Amygdala (tissue), 56 donors: ENCODE measurements at places on chromosomes 11 and 22.

- no peak for DNase-seq
These were observed 21.0 kb upstream of the GDPD4 start for GRCh38 chr11:77322506-77322905.

GRCh38 chr11:71165771-71166170 is 86.6 kb downstream of the SHANK2 start:
- DNase-seq = no peak

GRCh38 chr11:23310276-23310675 is 450.0 kb upstream of the CCDC179 start:
- DNase-seq = no peak

GRCh38 chr22:31659246-31659645 is 2.8 kb downstream of the PISD start:
- no peak for DNase-seq

GRCh38 chr11:78319453-78319955 is 98.1 kb downstream of the GAB2 start:
- DNase-seq = no peak

DNA sequence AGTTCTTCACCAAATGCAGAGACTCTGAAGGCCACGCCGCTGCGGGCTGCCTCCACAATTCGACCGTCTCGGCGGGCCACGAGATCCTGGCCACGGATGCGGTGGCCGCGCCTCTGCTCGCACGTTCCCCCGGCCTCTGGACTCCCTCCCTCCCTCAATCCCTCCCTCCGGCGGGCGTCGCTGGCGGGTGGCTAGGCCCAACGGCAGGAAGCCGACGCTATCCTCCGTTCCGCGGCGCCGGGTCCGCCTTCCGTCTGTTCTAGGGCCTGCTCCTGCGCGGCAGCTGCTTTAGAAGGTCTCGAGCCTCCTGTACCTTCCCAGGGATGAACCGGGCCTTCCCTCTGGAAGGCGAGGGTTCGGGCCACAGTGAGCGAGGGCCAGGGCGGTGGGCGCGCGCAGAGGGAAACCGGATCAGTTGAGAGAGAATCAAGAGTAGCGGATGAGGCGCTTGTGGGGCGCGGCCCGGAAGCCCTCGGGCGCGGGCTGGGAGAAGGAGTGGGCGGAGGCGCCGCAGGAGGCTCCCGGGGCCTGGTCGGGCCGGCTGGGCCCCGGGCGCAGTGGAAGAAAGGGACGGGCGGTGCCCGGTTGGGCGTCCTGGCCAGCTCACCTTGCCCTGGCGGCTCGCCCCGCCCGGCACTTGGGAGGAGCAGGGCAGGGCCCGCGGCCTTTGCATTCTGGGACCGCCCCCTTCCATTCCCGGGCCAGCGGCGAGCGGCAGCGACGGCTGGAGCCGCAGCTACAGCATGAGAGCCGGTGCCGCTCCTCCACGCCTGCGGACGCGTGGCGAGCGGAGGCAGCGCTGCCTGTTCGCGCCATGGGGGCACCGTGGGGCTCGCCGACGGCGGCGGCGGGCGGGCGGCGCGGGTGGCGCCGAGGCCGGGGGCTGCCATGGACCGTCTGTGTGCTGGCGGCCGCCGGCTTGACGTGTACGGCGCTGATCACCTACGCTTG is at the start of gene FUT4:
Gene FUT4 (plus strand): TSS at position 227 of the 951 bp plus-strand sequence. CDS start 213 bp downstream, at position 440.
- peak; percentile 79 for DNase-seq

- DNase-seq = no peak
These were observed 471.2 kb upstream of the CNTN5 start for GRCh38 chr11:98549571-98549970.

DNA sequence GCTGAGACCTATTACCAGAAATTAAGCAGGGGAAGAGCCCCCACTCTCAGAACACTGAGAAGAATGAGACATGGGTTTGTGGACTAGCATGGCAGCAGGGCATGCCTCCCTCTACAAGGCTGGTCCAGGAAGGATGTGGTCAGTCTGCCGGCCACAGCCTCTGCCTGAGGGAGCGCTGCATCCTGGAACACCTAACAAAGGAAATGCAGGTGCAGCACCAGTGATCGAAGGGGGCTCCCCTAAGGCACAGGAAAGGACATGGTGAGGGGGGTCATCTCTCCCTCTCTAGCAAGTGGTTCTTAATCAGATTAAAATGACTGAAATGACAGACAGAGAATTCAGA is 40.6 kb upstream of the ARL14EP start:
- no peak for DNase-seq

DNA sequence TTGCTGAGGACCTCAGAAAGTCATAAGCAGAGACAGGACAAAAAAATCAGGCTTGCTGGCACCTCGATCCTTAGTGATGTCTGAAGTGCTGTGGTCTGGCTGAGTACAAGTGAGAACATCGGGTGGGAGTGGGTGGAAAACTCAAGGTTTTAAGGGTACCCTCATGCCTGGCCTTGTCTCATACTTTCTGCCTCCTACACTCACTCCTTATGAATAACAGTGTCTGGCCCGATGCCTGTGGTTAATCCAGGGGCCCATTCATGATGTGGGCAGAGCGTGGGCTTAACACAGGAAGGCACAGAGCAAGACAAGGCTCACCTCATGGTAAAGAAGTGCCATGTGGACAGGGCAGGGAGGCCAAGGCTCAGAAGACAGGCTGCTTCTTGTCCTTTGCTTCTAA is 11.0 kb upstream of the UCP3 start:
- DNase-seq = no peak

DNA sequence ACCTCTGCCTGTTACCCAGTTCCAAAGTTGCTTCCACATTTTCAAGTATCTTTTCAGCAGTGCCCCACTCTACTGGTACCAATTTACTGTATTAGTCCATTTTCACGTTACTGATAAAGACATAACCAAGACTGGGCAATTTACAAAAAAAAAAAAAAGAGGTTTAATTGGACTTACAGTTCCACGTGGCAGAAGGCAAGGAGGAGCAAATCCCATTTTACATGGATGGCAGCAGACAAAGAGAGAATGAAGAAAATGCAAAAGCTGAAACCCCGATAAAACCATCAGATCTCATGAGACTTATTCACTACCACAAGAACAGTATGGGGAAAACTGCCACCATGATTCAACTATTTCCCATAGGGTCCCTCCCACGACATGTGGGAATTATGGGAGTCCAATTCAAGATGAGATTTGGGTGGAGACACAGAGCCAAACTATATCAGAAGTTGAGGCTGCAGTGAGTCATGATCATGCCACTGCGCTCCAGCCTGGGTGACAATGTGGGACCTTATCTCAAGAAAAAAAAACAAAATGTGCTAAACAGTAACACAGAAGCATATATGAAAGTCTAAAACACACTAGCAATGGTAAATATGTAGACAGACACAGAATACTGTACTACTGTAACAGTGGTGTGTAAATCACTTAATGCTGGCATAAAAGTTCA is 190.3 kb upstream of the ZC3H12C start:
- no peak for DNase-seq

- no peak for DNase-seq
These were observed 150.7 kb downstream of the MYO18B start for GRCh38 chr22:25892678-25893077.

DNA sequence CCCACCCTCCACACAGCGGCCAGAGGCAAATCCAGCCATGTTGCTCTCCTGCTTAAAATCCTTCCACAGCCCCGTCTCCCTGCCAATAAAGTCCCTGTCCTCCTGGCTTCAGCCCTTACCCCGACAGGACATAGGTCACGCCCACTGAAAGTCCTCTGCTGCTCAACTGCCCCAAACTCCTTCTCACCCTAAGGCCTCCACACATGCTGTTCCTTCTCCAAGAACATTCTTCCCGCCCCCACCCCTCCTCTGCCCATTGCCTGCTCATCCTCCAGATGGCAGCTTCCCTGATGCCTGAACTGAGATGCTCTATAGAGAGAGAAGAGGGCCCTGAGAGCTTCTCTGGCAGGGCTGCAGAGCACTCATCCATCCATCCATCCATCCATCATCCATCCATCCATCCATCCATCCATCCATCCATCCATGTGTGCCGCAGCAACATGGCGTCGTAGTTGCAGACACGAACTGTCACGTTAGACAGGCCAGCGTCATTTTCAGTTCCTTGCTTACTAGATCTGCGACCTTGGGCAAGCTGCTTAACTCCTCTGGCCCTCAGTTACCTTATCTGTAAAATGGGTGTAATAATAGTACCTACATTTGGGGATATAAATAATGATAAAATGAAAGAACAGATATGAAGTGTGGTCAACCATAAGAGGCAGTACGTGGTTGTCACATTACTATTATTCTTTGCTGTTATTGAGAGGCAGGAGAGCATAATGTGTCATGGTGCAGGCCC is 9.4 kb downstream of the NPTXR start:
- no peak for DNase-seq

GRCh38 chr22:47389201-47389600 is 626.8 kb downstream of the TBC1D22A start:
- no peak for DNase-seq

DNA sequence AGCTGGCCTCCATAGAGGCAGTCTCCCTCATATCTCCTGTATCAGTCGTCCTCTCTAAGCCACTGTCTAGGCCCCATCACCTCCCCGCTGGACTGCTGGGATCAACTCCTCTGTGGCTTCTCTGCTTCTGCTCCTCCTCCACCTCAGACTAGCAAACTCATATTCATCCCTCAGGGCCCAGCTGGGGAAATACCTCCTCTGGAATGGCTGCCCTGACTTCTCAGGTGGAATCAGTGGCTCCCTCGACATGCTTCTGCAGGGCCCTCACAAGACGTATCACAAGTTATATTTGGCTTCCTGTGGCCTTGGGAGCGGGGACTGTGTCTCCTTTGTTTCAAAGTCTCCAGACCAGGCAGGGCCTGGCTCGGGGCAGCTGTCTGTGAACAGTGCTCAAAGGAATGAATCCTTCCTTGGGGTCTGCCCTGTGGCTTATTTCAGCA is 10.0 kb downstream of the SLC29A2 start:
- DNase-seq = no peak

GRCh38 chr11:77158041-77158695 is 30.1 kb downstream of the MYO7A start:
- DNase-seq = no peak

DNA sequence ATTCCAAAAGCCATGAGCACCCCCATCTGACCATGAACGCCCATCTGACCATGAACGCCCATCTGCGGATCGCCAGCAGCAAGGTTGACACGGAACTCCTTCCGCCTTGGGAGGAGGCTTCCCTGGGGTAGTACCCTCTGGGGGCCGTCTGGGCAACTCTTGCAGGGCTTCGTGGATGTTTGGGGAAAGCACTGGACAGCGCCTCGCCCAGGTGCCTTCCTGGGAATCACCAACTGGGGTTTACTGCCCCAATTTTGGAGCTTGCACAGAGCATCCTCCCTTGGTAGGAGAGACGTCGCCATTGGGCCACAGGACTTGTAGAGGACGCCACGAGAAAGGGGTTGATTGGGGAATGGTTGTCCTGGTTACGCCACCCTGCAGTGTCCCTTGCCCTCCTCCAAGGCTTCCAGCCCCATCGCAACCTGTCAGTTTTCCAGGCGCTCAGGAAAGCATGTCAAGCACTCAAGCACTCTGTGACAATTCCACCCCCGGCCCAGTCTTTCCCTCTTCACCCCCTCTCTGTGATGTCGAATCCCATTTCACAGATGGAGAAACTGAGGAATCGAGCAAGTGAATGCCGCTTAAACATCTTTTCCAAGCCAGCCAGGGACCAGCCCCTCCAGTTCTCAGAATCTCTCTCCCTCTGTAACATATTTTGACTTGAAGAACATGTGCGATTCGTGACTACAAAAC is 914 bp upstream of the PRDM11 start:
- no peak for DNase-seq

DNA sequence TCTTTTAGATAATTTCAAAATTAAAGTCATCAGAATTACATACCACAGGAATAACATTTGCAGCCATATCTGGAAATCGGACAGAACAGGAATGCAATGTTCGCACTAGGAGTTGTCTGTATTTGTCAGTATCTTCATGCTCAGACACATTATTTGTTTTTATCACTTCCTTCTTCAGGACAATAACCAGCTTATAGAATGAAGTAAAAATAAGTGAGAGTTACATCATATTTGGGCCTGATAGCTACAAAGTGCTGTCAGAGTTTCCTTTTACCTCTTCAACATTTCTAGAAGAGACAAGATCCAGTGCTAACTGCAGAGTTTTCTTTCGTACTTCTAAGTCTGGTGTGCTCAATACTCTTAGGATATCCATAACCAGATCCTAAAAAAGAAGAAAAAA is 18.9 kb downstream of the COPB1 start:
- DNase-seq = no peak

GRCh38 chr11:33701302-33702230 is 940 bp upstream of the C11orf91 start:
- peak; percentile 22 for DNase-seq

GRCh38 chr11:111444040-111444439 is 65.0 kb upstream of the POU2AF1 start:
- DNase-seq = no peak

GRCh38 chr11:115996125-115996807 is 492.1 kb upstream of the CADM1 start:
- no peak for DNase-seq

DNA sequence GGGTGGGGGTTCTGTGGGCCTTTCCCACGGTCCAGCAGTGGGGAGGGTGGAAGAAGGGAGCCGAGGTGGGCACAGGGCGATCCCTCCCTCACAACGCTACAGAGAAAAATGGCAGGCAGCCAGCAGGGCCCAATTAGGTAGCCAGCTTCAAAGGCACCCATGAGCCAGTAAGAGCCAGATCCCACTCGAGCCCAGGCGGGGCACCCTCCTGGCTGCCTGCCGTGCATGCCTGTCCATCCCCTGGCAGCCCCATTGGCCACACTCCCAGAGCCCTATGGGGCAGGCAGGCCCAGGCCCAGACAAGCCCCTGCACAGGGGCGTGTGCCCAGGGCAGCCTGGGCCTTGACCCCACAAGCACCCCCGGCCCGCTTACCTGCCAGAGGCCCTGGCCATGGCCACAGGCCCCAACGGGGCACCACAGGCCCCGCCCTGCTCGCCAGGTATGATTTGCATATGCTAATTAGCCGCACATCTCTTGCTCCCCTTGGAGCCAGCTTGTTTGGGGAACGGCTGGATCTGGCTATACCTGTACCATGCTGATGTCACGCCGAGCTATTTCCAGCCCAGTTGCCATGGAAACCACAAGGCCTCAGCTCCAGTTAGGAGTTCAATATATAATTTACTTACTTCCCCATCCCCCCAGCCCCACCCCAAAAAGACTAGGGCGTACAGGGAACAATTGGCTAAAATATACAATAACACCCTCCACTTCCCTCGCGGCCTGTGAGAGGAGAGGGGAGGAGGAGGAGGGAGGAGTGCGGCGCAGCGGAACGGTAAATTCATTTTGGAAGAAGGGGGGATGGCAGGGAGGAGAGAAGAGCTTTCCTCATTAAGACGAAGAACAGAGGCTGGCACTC is 47.5 kb upstream of the TCF20 start:
- DNase-seq = no peak

- no peak for DNase-seq
These were observed 351.8 kb downstream of the SHANK2 start for GRCh38 chr11:70900540-70900939.

DNA sequence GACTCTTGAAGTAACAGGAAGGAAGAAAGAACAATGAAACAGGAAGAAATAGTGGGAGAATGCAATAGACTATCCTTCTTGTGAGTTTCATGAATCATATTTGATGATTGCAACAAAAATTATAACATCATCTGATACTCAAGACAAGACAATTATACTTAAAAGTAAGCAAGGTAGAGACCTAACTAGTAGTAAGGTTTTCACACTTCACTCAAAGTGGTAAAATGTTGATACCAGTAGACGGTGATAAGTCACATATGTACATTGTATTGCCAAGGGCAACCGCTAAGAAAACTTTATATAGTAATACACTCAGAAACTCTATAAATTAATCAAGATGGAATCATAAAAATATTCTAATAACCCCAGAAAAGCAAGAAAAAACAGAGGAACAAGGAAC is 107.8 kb downstream of the CYP2R1 start:
- DNase-seq = no peak

GRCh38 chr22:35544189-35544588 is 3.6 kb downstream of the RASD2 start:
- DNase-seq = no peak
